ENCODE measurements at places on chromosomes 2 and 18.

- no peak for DNase-seq
Observed at GRCh38 chr2:194260185-194260584, 1396.8 kb upstream of the SLC39A10 start.

GRCh38 chr18:5892823-5893431, 2.4 kb downstream of the TMEM200C start:
- no peak for DNase-seq

DNA sequence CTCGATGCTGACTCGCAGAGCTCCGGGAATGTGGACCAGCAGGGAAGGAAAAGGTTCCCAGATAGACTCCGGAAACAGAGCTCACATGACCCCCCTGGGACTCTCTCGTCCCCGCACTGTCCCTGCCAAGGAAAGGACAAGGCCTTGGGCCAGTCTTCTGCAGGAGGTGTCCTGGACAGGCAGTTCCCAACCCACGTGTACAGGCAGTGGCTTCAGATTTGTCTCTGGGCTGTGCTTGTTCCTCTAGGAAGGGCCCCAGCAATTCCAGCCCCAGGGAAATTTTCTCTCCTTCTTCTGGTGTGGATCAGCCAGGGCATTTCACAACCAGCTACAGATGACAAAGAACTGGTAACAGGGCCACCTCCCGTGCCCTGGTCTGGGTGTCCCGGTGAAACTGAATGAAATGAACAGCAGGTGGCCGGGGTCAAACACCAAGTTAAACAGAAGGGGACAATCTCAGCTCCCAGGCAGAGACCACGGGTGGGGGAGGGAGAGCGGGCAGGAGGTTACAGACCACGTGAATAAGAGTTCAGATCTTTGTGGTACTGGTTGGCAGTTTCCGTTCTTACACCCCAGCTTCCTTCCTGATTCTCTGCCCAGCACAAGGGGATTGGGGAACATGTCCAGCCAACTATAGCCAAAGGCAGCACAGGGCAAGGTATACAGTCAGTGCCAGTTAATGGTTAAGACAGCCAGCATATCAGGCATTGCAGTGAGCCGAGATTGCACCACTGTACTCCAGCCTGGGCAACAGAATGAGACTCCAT, 52.2 kb upstream of the CAB39 start:
- peak; percentile 92 for DNase-seq

DNA sequence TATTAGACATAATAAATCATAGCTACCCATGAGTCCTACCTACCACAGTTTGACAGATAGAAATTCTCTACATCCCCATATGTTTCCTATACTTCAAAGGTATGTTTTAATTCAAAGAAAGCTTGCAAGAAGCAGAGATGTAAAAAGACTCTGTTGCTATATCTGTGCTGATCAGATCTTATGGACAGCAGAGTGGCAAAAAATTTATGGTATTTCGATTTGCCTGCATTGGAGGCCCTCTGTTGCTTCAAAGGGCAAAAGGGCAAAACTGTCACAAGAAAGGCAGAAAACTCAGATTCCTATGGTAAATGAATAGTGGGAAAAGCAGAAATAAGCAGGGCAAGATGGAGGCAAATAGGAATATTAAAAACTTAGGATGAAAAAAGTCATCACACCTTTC, 447.8 kb upstream of the SPHKAP start:
- no peak for DNase-seq

DNA sequence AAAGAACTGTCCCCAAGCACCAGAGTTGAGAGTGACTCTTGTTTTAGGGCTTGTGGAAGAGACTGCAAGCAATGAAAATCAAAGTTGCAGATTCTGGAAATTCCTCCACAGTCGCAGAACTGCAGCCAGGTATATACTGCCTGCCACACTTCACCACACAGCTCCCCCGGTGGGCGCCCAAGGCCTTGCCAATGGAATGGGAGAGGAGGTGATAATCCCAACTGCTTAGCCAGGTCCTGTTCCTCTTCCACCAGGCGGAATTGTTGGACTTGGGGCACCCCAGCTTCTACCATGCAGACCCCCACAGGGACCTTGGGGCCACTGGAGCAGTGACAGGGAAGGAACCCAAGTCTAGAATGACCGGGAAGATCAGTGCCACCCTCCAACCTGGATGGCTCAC, 4.8 kb upstream of the PDIA6 start:
- peak; percentile 30 for DNase-seq

Data from NB4 (cell line).